Activated CD4-positive, alpha-beta T cell treated with anti-CD3 and anti-CD28 coated beads for 4 hours (primary cell): ENCODE measurements at places on chromosomes 5 and 9.

DNA sequence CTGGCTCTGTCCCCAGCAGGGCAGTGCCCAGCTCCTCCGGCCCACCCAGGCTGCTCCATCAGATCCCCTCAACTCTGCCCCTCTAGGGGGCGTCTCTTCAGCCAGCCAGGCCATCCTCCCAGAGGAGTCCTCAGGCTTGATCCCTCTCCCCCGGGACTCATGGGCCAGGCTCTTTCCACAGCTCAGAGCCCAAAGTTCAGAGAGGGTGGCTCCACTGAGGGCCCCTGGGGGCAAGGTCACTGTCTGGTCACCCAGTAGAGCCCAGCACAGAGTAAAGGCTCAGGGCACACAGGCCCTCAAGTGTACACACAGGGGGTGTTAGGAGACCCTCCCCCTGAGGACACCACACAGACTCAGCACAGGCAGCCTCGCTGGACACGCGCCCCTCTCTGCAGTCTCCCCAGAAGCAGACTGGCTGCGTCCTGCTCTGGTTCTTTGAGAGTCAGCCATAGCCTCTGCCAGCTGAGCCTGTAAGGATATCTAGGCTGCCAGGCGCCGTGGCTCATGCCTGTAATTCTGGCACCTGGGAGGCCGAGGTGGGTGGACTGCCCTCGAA is 64.8 kb downstream of the PAX5 start:
- no peak for DNase-seq

- no peak for DNase-seq
These were observed 245.8 kb downstream of the SPATA31D1 start for GRCh38 chr9:82234160-82234943.

GRCh38 chr5:23411994-23412393 is 95.4 kb upstream of the PRDM9 start:
- DNase-seq, result no peak

GRCh38 chr5:107460789-107461188 is 209.9 kb downstream of the EFNA5 start:
- DNase-seq, result no peak

GRCh38 chr9:117779760-117780159 is 75.6 kb downstream of the TLR4 start:
- DNase-seq, result no peak

GRCh38 chr5:142727735-142728047 is 41.8 kb upstream of the FGF1 start:
- no peak for DNase-seq

DNA sequence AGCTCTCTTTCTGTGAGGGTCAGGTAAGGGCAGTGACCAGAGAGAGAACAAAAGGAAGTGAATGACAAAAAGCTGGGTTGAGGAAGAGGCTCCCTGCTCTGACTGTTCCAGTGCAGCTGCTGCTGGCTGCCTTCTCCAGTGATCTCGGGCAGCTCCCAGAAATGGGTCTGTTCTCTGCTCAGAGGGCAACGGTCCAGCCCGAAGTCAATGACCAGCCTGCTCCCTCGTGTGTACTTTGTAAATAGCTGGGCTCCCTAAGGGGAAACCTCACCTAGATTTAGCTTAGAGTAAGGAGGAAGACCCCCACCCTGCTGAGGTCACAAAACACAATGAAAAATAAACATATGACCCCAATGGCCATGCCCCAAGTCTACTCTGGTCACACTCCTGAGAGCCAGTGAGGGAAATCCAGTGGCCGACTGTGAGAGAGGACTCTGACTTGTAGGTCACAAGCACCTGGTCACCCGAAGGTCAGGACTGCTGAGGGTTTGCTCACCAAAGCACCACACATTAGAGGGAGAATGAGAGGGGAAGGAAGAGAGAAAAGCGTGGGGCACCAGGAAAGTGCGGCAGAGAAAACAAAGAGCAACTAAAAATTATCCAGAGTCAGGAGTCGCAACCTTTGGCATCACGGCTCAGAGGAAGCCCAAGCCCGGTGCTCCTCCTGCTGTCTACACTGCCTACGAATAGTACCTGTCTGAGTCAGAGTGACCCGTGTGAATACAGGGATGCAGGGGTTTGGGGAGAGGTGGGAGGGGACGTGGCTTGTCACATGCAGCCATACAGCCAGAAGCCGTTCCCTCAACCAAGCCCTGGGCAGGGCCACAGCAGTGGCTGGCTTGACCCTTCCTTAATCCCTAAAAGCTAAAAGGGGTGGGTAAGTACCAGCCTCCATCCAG is 19.8 kb downstream of the NIPAL4 start:
- DNase-seq, result no peak
